Thyroid gland (tissue), 4 donors: ENCODE measurements at places on chromosomes 4 and X. TPM values are rescaled to one million over a fixed set of nuclear protein-coding genes. Genes with fewer than 3 reads are reported as not detected.
A peak's percentile ranks its signal among the peaks of the same experiment; 100 is the strongest.

The PAGE2 gene
- total RNA-seq, result not detected

The STK26 gene
- total RNA-seq, result 4.9 TPM

The ZNF41 gene
- total RNA-seq, result 11.0 TPM

The BTC gene
- 7.7 TPM for total RNA-seq

The BOD1L1 gene
- 38.8 TPM for total RNA-seq

The EDA2R gene
- total RNA-seq, result 4.7 TPM

- no peak overlapping the region for H3K27ac ChIP-seq
- H3K36me3 ChIP-seq, result no peaks in the 10 kb centered on the region
- H3K4me1 ChIP-seq, result no peaks in the 10 kb centered on the region
- no peaks in the 10 kb centered on the region for H3K27me3 ChIP-seq
- no peak for DNase-seq
- no peak overlapping the region for H3K4me3 ChIP-seq
These were observed 88.8 kb upstream of the ESX1 start for GRCh38 chrX:104343428-104344129.

DNA sequence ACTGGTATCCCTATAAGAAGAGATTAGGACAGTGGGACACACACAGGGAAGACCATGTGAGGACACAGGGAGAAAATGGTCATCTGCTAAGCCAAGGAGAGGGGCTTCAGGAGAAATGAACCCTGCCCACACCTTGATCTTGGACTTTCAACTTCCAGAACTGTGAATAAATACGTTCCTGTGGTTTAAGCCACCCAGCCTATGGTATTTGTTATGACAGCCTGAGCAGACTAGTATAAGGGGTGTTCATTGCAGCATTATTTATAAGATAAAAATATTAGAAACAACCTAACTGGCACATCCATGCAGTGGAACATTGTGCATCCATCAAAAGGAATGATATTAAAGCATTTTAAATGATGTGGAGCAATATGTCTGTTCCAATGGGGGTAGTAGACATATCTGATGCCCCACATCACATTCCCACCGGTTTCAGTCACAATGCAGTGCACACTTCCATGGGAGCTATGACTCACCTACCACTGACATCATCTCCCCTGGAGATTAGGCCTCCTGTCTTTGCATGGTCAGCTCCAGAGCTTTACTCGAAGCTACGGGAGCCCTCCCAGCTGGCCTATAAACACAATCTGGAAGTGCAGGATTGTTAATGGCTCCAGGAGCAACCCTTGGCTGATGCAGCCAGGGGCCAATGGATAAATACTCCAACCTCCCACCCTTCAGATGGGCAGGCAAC, 38.9 kb upstream of the MAMLD1 start:
- no peaks in the 10 kb centered on the region for H3K36me3 ChIP-seq
- H3K27ac ChIP-seq, result no peak overlapping the region
- no peaks in the 10 kb centered on the region for H3K27me3 ChIP-seq

DNA sequence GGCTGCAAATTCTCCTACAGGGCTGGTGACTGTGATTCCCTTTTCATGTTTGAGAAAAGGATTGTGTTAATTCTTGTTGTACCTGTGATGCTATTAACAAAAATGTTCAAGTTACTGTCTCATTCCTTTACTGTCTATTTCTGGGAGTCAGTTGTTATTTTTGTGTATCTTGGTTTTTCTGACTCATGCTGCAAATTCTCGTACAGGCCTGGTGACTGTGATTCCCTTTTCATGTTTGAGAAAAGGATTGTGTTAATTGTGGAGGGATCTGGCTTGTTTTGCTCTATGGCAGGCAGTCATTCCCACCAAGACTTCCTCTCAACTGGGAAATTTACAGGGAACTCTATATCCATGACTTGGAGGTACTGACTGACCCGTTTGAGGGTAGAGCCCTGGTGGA, 693.4 kb upstream of the INTU start:
- H3K27me3 ChIP-seq, result no peaks in the 10 kb centered on the region
- no peak overlapping the region for H3K4me3 ChIP-seq
- no peak for DNase-seq
- no peak overlapping the region for H3K27ac ChIP-seq
- H3K4me1 ChIP-seq, result no peaks in the 10 kb centered on the region

- no peak for DNase-seq
- no peak overlapping the region for H3K27ac ChIP-seq
- no peaks in the 10 kb centered on the region for H3K4me1 ChIP-seq
- H3K4me3 ChIP-seq, result no peak overlapping the region
- H3K36me3 ChIP-seq, result no peaks in the 10 kb centered on the region
These were observed 102.8 kb downstream of the FRMPD4 start for GRCh38 chrX:12241026-12241425.

DNA sequence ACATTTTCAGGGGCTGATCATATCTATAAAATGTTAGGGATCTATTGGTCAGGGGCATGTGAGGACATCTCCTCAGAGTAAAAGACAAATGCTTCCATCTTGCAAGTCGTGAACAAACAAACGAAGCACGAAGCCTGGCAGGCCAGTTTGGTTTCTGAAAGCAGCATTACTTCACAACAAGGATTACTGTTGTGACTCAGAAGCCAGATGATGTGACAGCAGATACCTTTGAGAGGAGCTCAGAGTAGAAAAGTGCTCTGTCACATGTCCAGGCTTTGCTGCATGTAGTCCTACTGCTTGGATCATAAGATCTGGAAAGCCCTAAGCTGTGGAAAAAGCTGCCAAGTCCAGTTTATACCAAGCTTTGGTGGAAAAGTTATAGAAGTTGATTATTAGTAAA, 1827.2 kb downstream of the ARAP2 start:
- no peaks in the 10 kb centered on the region for H3K4me1 ChIP-seq
- H3K4me3 ChIP-seq, result no peak overlapping the region
- no peak for DNase-seq
- H3K36me3 ChIP-seq, result no peaks in the 10 kb centered on the region
- no peaks in the 10 kb centered on the region for H3K27me3 ChIP-seq

GRCh38 chr4:85792376-85793232, 317.7 kb downstream of the ARHGAP24 start:
- DNase-seq, result no peak
- H3K4me1 ChIP-seq, result no peaks in the 10 kb centered on the region
- H3K27me3 ChIP-seq, result no peaks in the 10 kb centered on the region

- peak overlapping the region; percentile 72 for H3K4me3 ChIP-seq
- H3K27ac ChIP-seq, result peak overlapping the region; percentile 81
- peak; percentile 83 for DNase-seq
- no peaks in the 10 kb centered on the region for H3K36me3 ChIP-seq
- no peaks in the 10 kb centered on the region for H3K27me3 ChIP-seq
- peaks cover 11% of the 10 kb centered on the region for H3K4me1 ChIP-seq
These were observed 1.2 kb upstream of the LETM1 start for GRCh38 chr4:1856943-1857699.

DNA sequence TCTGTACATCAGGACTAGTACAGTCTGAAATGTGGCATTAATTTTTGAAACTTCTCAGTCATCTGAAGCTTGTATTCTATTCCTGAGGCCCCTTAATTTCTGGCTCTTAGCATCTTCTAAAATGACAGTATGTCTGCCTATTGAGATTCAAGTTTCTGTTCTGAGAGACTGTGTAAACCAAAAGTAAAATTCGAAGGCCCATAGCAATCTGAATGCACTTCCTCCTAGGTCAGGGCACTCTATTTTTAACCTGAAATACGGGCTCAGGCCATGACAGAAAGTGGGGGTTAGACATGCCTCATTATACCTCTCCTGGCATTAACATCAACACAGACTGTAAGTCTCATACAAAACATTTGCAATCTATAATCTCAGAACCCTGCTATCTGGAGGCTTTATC, 584.4 kb downstream of the KLHL4 start:
- H3K27me3 ChIP-seq, result no peaks in the 10 kb centered on the region
- no peaks in the 10 kb centered on the region for H3K4me1 ChIP-seq
- no peak overlapping the region for H3K4me3 ChIP-seq

DNA sequence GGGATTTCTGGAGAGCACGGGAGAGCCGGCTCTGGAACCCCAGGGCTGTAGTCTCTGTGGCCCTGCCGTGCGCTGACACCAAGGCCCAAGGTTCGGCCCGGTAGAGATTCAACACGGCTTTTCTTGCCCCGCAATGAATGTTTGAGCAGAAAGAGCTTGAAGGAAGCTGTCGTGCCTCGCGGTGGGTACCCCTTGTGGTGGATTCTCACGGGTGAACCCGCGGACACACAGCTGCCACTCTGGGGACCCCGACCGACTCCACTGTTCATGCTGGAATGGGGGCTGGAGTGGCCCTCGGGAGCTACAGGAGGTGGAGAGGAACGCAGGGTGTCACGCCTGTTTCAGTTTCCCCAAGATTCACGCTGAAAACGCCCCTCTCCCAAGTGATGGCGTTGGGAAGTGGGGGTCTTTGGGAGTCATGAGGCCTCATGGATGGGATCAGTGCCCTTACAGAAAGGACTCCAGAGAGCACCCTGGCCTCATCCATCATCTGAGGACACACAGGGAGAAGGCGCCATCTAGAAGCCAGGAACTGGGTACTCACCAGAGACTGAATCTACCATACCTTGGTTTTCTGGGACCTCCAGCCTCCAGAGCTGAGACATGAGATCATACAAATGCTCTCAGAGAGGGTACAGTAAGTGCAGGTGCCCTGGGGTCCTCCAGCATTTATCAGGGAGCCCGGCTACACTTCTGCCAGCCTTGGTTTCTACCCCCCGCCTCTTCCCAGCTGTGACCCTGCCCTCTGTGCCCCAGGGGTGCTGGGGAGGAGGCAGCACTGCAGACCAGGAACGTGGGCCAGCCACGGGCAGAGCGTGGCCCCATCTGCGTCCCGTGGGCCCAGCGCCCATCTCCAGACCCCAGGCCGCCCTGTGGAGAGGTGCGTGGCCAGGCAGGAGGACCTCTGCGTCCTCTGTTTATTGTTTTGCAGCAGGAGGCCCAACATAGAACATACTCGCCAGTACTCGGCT, 6.4 kb downstream of the SLC25A6 start:
- no peak overlapping the region for H3K27ac ChIP-seq
- peaks cover 56% of the 10 kb centered on the region for H3K36me3 ChIP-seq
- H3K27me3 ChIP-seq, result no peaks in the 10 kb centered on the region
- H3K4me1 ChIP-seq, result peaks cover 14% of the 10 kb centered on the region
- no peak overlapping the region for H3K4me3 ChIP-seq

DNA sequence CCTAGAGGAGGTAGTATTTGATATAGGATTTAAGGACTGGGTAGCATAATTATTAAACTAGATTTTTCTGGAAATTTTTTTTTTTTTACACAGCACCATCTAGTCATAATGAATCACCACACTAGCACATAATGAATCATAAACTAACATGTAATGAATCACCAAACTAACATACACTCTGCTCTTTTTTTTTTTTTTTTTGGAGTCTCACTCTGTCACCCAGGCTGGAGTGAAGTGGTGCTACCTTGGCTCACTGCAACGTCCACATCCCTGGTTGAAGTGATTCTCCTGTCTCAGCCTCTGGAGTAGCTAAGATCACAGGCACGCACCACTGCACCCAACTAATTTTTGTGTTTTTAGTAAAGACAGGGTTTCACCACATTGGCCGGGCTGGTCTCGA, 92.5 kb downstream of the FAM13A start:
- H3K36me3 ChIP-seq, result no peaks in the 10 kb centered on the region
- no peaks in the 10 kb centered on the region for H3K27me3 ChIP-seq
- H3K4me1 ChIP-seq, result peaks cover 8% of the 10 kb centered on the region
- no peak overlapping the region for H3K4me3 ChIP-seq
- peak; percentile 71 for DNase-seq
- H3K27ac ChIP-seq, result no peak overlapping the region

DNA sequence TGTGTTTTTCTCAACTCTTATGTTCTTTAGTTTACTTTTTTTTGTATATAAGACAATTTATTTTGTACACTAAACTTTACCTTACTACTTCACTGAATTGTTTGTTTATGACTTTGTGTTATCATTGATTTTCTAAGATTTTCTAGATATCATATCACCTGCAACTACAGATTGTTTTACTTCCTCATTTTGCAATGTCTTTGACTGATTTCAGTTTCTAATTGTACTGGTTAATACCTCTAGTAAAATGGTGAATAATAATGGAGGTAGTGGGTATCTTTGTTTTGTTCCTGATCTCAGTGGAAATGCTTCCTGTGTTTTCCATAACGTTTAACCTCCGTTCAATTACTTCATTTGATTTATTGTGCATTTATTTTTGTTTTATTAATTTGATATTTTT, 490.2 kb downstream of the TLL1 start:
- H3K27ac ChIP-seq, result no peak overlapping the region
- DNase-seq, result no peak
- no peaks in the 10 kb centered on the region for H3K27me3 ChIP-seq
- H3K4me3 ChIP-seq, result no peak overlapping the region
- no peaks in the 10 kb centered on the region for H3K36me3 ChIP-seq

DNA sequence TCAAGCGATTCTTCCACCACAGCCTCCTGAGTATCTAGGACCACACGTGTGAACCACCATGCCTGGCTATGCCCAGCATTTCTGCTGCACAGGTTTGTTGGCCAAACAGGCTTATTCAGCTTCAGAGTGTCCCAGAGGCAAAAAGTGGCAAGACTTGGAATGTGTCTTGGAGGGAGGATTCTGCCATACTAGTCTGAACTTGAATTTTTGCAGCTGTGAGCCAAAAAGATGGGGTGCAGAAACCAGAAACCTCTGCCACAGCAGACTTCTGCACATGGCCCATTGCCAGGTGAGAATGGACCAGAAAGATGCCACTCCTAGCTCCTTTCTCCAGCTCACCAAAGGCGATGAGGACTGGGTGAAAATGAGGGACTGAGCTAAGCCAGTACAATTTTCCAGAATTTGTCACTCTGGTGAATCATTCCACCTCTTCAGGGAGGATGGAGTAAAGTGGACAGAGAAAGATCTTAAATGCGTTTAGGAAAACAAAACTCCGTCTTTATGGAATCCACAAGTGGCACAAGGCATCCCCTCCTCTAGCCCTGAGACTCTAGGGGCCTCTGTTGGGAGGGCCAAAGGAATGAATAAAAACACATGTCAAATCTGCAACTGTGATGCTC, 369.1 kb upstream of the CLNK start:
- no peak overlapping the region for H3K27ac ChIP-seq
- no peaks in the 10 kb centered on the region for H3K27me3 ChIP-seq
- no peaks in the 10 kb centered on the region for H3K36me3 ChIP-seq
- no peak for DNase-seq
- no peaks in the 10 kb centered on the region for H3K4me1 ChIP-seq
- no peak overlapping the region for H3K4me3 ChIP-seq

- H3K27me3 ChIP-seq, result no peaks in the 10 kb centered on the region
- no peaks in the 10 kb centered on the region for H3K36me3 ChIP-seq
- no peak overlapping the region for H3K4me3 ChIP-seq
- no peak overlapping the region for H3K27ac ChIP-seq
- no peaks in the 10 kb centered on the region for H3K4me1 ChIP-seq
- no peak for DNase-seq
These were observed 190.1 kb downstream of the ADAMTS3 start for GRCh38 chr4:72378901-72379300.

- H3K27me3 ChIP-seq, result no peaks in the 10 kb centered on the region
- no peak within 1 kb of the TSS for H3K27ac ChIP-seq
- H3K4me3 ChIP-seq, result no peak within 1 kb of the TSS
- no peaks in the 10 kb centered on the region for H3K36me3 ChIP-seq
- no peaks in the 10 kb centered on the region for H3K4me1 ChIP-seq
These were observed at the start of gene SRPK3 for GRCh38 chrX:153780678-153781427. Gene SRPK3, plus strand, starts transcription at chrX:153781041. Its CDS starts 46 bp downstream, at chrX:153781087.

DNA sequence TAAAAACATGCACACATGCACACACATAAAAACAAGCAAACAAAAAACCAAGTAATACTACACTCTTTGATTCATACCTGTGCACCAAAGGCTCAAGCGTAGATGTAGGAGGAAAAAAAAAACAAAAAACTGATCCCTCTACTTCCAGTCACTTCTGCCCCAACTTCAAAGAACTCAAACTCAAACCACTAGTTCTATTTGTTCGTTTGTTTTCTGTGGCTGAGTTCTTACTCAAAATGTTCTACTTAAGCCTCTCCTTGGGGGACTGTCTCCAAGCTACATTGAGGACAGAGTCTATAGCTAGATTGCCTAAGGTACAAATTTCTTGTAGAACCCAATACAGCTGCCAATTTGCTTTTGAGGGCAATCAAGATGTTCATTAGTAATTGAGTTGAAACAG, 171.0 kb upstream of the ATOH1 start:
- H3K4me3 ChIP-seq, result no peak overlapping the region
- H3K36me3 ChIP-seq, result no peaks in the 10 kb centered on the region
- H3K27me3 ChIP-seq, result no peaks in the 10 kb centered on the region
- DNase-seq, result no peak
